CD4-positive, alpha-beta T cell treated with Interleukin-17A for 1 hour (primary cell): ENCODE measurements at places on chromosomes 12 and 14.
A peak's percentile ranks its signal among the peaks of the same experiment; 100 is the strongest.

- DNase-seq, result no peak
Measured at GRCh38 chr12:15526033-15526432, 203.7 kb downstream of the PTPRO start.

GRCh38 chr12:106488884-106489283 lies 93.9 kb upstream of the RFX4 start:
- DNase-seq, result no peak

DNA sequence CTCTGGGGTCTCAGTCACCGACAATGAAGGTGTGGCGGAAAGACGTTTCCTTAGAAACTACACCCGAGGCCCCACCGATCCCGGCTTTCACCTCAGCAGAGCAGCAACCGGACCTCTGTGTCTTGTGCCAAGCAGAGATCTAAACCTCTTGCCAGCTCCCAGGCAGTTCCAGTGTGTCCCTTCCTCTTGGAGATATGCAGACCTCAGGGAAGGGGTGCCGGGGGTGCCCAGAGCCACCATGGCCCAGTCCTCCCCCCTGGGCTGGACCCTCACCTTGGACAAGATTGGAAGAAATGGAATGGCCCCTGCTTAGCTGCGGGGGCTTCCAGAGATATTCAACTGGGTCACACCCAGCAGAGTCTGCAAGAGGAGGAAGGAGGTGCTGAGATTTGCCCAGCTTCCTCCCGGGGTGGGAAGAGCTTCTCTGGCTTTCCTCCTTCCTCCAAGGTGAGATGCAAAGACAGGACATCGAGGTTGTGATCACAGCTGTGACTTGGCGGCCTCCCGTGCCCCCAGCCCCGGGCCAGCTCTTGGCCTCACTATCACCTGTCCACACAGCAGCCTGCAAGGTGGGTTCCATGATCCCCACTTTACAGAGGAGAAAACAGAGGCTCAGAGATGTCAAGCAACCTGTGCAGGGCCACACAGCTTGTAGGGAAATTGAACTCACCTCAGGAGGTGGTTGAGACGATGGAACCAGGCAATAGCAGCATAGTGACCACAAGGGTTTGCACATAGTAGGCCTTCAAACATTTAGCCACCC lies 281.7 kb upstream of the RTL1 start:
- no peak for DNase-seq

DNA sequence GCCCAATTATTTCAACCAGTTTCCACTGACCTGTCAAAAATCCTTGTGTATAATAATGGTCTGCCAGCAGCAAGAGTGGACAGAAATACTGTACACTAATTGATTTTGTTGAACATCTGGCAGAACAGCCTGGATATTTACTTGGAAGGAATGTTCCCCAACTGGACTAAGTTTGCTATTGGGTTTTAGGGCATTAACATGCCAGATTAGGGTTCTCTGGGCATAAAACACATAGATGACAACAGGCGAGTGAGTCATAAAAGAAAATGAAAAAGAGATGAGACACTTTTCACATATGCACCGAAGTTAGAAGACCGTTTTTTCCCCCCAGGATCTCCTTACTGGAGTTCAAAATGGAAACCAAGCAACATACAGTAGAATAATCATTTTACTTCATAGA lies 236.3 kb upstream of the NAV3 start:
- no peak for DNase-seq

DNA sequence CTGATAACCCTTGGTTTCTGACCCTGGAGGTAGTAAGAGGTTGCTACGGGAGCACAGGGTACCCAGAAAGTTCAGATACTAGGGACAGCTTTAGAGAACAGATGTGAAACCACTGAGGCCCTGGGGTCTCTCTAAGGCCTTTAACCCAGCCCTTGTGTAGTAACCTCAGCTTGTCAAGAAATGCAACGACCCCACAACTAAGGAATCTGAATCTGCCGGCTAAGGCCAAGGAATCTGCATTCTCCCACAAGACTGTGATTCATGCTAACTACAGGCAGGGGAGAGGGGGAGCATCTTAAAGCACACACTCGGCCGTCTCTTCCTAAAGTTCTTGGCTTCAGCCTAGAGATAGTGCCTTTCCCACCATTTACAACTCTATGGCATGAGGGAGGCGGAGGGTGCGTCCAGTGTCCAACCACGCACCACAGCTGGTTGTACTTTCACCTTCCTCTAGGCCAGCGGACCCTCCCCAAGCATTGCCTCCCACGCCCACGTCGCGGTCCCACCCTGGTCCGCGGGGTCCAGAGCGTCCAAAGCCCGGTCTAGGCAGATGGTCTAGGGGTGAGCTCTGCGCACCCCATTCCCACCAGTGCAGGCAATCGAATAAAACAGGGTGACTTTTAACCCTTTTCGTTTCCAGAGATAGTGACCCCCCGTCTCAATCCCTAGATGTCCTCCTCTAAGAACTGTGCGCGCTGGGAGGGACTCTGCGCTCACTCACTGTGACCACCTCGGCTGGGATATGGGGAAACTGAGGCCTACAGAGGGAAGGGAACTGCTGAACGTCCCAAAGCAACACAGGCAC lies 735 bp upstream of the VASH1 start:
- DNase-seq, result no peak

DNA sequence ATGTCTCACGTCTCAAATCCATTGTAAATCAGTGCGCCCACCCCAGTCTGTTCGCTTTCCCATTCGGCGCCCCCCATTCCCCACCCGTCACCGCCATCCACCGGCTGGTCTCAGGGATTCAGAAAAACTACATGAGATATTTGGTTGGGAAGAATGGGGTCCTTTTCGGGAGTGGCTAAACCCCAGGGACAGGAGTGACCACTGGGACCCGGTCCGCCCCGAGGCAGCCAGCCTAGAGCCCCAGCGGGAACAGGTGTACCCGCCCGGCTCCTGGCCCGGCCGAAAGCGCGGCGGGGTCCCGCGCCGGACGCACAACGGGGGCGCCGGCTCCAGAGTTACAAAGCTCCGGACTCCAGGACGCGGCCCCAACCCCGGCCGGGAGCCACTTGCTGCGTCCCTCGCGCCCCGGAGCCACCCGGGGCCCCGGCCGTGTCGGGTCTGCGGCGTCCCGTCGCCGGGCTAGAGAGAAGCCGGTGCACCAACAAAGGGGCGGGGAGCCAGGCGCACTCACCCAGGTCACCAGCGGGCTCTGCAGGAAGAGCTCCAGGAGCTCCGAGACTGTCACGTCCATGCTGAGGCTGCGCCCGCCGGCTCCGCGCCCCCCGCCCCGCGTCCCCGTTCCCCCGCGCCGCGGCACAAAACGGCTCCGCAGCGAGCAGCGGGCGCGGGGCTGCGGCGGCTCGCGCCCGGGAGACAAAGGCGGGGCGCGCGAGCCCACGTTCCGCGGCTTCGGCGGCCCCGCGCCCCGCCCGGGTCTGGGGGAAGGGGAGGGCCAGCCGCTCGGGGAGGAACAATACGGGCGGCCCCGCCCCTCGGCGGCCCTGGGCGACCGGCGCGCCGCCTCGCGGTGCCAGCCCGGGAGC lies at the start of gene CCDC88C:
Gene CCDC88C (minus strand): TSS at position 701 of the 863 bp plus-strand sequence. CDS start 130 bp downstream, at position 571.
- peak; percentile 77 for DNase-seq

DNA sequence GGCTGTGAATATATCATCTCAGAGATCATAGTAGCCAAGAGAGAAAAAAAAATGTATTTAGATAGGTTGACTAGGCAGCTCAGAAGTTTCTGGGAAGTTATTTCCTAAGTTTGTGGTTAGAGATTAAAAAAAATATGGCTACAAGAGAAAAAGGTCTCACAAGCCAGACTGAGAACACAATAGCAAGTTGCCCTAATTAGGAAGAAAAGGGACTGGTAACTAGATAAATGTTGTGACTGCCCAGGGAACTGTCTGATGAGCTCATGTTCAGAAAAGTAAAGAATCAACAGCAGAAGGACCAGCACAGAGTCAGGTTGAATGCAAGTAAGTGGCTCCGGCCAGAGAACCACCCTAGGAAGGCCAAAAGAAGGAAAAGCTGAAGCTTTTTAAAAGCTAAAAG lies 256.6 kb downstream of the PRKD1 start:
- no peak for DNase-seq

DNA sequence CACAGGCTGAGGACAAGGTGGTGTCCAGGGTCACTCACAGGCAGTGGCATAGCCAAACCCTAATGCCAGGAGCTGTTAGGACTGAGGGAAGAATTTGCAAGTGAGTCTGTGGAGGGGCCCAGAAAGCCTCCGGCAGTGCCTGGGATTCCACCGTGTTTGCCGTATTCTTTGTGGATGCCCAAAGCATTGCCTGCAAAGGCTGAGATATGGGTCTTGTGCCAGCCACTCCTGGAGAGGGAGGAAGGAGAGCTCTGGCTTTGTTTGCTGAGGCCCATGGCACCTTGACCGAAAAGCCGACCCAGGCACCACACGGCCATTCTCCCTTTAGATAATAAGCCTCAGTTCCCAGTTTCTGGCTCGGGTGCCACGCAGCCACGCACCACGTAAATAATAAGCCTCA lies 35.8 kb upstream of the GALNT9 start:
- DNase-seq, result no peak

- no peak for DNase-seq
Measured at GRCh38 chr14:91352053-91352452, 65.6 kb downstream of the CCDC88C start.

DNA sequence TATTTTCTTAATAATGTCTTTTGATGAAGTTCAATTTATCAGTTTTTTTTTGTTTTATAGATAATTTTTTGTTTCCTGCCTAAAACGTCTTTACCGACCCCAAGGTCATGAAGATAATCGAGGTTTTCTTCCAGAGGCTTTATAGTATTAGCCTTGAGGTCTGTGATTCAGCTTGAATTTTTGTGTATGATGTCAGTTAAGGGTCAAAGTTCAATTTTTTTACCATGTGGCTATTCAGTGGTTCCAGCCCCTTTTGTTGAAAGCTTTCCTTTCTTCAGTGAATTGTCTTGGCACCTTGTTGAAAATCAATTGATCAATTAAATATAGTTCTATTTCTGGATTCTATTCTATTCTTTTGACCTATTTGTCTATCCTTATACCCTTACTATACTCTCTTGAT lies 3.2 kb upstream of the MGST1 start:
- no peak for DNase-seq

- DNase-seq, result no peak
Measured at GRCh38 chr12:113119980-113120669, 15.4 kb downstream of the RASAL1 start.

DNA sequence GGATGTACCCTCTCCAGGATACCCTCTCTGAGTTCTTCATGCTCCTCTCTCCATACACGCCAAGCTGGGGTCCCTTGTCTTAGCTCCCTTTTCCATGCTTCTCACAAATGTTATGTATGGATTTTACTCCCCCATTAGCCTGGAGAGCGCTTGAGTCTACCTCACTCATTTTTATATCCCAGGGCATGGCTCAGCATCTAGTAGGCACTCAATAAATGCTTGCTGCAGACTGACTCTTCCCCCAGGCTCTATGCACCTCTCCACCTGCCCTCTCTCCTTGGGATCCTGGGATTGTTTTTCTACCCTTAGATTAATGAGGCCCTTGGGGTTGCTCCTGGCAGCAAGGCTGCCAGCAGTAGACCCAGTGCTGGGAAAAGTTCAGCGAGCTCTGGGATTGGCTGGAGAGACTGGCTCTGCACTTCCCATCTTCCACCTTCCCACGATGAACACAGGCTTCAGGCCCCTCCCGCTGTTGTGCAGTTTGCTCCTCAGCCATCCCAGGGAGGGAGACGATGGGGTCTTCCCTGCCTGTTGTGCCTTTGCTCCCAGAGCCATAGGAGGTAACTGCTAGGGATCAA lies 2.2 kb downstream of the NRIP2 start:
- DNase-seq, result no peak

GRCh38 chr12:103640410-103640809 lies 53.3 kb downstream of the STAB2 start:
- DNase-seq, result no peak

DNA sequence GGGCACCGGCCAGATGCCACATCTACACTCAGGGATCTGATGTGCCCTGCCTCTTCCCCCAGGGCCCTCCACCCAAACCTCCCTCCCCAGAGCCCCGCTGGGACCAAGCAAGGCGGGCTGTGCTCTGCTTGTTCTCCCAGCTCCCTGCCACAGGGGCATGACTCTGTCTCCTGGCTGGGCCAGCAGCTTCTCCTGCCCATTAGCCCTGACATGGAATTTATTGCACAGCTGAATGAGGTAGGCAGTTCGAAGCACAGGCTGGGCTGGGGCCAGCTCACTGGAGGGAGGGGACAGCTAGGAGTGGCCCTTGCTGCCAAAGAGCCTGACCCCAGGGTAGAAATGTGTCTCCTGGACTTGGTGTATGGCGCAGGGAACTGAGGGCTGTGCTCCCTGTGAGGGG lies 42.4 kb downstream of the ARL6IP4 start:
- DNase-seq, result no peak

- DNase-seq, result no peak
Measured at GRCh38 chr14:104289507-104289906, 151.1 kb downstream of the KIF26A start.

- DNase-seq, result no peak
Measured at GRCh38 chr12:76544601-76545261, 14.8 kb downstream of the OSBPL8 start.

GRCh38 chr12:110301065-110301806 lies 20.2 kb downstream of the ATP2A2 start:
- DNase-seq, result no peak

DNA sequence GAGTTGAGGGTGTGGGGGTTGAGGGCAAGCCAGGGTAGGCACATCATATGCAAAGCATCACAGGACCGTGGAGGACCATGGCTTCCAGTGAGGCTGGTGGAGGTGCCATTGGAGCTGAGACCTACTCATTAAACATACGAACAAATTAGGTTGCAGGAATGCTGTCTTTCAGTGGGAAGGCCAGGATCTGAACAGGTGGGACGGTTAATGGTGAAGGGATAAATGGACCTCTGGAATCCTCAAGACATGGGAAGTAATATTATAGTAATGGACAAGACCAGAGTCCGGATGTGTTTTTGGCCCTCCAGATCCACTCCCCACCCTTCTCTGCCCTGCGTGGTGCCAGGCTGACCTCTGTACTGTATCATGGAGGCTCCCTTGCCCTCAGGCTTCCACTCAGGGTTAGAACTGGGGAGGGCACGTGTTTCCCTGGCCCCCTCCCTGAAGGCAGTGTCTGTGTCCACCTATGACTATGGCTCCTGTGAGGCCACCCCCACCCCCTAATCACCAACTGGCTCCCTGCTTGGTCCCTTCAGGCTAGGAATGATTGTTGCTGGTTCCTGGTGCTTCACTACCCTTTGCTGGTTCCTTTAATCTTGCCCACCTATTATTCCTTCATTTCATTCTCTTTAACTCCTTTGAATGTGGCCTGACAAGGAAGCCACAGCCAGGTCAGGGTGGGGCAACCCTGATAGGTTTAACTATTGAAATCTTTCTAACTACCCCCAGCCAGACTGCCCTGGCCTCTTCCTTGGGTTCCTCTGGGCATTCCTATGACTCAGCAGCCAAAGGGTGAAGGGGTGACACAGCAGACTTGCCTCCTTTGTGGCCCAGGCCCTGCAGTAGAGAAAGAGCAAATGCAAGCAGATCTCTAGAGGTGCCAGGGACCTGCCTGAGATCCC lies 10.7 kb downstream of the DHRS2 start:
- no peak for DNase-seq
